ENCODE measurements at places on chromosomes 6 and 20.
A peak's percentile ranks its signal among the peaks of the same experiment; 100 is the strongest.

- DNase-seq: no peak
Measured at GRCh38 chr6:164856138-164856537, 453.3 kb downstream of the C6orf118 start.

- no peak for DNase-seq
Measured at GRCh38 chr6:22544476-22544875, 24.9 kb upstream of the HDGFL1 start.

DNA sequence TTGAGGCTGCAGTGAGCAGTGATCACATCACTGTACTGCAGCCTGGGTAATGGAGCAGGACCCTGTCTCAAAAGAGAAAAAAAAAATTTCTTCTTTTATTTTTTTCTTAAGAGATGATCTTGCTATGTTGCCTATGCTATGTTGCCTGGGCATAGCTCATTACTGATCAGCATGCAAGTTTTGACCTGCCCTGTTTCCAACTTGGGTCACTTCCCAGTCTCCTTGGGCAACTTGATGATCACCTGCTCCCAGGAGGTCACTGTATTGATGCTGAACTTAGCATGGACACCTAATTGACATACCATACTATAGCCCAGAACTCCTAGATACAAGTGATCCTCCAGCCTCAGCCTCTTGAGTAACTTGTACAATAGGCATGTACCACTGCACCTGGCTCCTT is 30.7 kb upstream of the NANP start:
- DNase-seq: no peak

DNA sequence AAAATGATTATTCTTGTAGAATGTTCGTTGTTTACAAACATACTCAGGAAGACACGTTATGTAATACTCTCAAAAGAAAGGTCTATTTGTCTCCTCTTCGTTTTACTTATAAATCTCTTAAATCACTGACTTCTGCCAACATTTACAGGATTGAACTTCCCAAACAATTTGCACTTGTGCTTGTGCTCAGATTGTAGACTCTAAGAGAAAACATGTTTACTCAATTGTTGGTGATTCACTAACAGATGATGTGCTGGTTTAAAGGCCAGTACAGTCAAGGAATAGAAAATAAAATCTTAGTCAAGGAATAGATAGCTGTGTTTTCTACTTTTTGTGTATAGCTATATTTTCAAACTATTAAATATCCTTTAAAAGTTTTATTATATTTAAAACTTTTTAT is 172.8 kb downstream of the GJA1 start:
- no peak for DNase-seq

GRCh38 chr6:140784573-140784972 is 1348.2 kb upstream of the GJE1 start:
- no peak for DNase-seq

DNA sequence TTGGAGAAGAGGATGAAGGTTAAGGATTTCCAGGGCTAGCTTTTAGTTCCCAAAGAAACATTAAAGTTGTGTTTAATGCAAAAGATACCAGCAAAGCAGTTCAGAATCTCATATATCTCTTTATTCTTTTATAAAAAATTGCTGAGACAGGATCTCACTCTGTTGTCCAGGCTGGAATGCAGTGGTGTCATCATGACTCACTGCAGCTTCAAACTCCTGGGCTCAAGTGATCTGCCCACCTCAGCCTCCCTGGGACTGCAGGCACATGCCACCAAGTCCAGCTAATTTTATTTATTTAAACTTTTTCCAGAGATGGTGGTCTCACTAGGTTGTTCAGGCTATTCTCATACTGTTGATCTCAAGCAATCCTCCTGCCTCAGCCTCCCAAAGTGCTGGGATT is 41.1 kb upstream of the CAP2 start:
- no peak for DNase-seq

DNA sequence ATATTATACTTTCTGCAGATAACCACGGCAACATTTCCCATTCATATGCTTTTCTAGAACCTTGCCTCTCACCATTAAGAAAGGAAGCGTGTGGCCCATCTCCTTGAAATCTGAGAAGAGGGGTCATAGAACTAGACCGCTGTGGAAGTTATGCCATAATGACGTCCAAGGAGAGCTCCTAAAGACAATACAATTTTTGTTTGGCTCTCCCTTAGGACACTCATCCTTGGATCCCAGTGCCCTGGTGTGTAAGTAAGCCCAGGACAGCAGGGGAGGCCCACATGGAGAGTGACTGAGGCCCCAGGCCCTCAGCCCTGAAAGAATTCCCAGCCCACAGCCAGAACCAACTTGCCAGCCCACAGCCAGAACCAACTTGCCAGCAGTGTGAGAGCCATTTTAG is 379.6 kb downstream of the FOXA2 start:
- DNase-seq: no peak

- DNase-seq: peak; percentile 48
Measured at GRCh38 chr6:30357678-30358540, 13.0 kb downstream of the RPP21 start.

DNA sequence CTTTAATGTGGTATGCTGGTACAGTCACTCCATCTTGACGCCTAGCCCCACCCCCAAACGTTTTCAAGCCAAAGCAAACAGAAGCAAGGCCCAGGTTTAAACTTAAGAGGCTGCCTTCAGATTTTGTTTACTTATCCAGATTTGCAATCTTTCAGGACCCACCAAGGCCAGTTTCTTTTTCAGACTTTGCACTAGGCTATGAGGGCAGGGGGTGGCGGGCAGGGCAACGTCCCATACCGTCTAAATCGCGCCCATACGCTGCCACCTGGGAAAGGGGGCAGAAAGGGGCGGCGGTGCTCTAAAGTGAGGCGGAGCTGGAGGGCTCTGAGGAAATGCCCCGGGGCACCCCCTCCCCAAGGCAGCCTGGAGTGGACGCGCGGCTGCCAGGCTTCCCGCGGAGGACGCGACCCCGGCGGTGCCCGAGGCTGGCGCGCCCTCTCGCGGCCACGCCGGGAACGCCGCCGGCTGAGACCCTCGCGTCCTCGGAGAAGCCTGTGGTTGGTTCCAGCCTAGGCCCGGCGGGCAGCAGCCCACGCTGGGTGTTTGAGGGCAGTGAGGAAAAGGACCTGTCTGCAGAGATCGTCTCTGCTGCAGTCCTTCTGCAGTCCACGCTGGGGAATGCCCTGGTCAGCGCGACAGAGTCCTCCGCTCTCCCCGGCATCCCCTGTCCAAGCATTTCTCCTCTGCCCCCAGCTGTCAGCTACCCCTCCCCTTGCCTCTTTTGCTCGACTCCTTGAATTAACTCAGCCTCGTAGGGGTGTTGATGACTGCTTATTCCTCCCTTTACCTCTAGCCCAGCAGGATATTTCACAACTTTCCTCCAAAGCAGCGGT is 129.2 kb upstream of the PRND start:
- DNase-seq: peak; percentile 59

DNA sequence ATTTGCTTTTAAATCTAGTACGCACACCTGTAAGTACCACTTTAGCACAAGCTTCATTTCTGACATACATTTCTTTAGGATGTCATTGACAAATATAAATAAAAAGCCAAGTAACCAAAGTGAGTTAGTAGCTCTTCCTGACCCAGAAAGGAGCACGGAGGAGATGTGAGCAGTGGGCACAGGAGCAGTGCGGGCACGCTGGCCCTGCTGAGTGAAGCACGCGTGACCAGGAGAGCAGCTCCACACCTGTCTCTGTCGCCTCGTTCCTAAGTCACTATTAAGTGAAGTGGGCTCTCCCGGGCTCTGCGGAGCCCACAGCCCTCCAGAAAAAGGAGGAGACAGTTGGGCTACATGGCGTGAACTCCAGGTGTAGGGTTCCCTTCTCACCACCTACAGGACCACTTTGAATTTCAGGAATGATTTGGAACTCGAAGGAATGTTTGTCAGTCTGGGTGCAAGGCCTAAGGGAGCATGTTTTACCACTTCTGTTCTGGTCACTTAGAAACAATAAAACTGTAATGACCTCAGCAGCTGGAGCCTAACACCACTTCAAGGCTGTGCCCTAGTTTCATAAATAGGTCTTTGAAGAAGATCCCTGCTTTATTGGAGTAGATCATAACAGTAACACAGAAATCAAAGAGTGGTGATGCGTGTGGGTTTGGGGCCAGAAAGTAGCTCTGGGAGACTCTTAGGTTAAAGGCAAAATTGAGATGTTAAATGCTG is 95.9 kb downstream of the FAM120B start:
- no peak for DNase-seq

DNA sequence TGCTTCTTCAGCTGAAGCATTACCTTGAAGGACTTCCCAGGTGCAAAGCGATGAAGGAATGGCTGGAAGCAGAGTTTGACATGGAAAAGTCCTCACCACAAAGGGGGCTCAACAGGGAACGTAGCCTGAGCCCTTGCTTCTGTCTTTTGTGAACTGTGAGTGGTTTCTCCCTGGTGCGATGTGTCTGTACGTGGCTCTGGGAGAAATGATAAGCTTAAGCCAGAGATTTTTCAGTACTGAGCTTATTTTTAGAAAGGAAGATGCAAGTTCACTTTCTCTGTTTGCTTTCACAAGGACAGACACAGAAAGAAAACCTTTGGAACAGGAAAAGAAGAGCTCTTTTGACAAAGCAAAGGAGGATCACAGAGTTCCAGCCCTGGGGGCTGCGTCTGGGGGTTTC is 79.4 kb downstream of the DACT2 start:
- no peak for DNase-seq

- DNase-seq: no peak
Measured at GRCh38 chr6:55255113-55255512, 72.2 kb upstream of the GFRAL start.

DNA sequence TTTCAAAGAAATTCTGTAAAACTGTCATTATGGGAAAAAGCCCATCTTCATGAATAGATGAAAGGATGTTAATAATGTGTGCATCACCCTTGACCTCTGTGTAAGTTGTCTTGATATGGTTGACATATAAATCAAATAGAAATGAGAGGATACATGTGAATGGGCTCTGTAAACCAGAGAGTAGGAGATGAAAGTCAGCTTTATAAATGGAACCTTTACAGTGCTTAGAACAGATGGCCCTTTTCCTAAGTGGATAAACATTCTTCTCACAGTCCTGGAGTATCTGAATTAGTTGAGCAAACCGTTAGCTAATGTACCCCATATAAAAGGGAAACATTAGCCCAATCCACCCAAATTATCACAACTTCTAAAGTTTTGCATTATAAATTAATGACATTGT is 57.5 kb downstream of the MYLK4 start:
- DNase-seq: no peak

GRCh38 chr20:13492001-13492481 is 146.7 kb downstream of the TASP1 start:
- no peak for DNase-seq

DNA sequence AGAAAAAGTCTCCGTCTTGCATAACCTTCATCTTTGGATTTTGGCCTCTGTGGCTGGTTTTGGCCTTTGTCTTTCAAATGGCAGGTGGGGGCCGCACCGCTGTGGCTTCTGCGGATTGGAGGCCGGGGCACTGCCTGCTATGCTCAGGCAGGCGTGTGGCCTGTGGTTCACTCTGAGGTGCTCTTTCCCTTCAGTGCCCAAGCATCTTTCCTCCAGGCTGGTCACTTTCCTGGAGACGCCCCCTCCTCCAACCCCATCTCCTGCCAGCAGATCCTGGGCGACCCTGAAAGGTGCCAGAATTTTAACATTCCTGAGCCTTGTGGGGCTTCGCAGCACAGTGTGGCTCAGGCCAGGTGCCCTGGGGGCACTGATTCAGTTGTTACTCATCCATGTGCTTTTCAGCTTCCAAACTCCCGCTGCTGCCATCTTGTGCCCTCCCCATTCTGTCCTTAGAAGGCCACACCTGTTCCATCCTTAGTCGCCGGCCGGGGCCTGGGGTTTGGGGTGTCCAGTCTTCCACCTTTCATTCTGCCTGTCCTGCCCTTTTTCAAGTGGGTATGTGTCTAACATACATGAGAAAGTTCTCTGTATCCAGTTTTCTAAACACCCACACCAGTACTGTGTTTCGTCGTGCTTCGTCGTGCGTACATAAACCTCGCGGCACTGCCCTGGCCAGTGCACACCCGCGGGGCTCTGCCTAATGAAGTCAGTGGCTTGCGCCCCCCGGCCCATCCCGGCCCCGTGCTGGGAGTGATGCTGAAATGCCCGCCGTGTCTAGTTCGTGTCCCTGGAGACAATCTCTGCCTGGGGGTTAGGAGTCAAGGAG is 12.1 kb downstream of the SS18L1 start:
- no peak for DNase-seq

- no peak for DNase-seq
Measured at GRCh38 chr6:12083763-12084162, 71.7 kb downstream of the HIVEP1 start.

- DNase-seq: peak; percentile 95
Measured at GRCh38 chr20:25136643-25137559, 55.0 kb upstream of the VSX1 start.

DNA sequence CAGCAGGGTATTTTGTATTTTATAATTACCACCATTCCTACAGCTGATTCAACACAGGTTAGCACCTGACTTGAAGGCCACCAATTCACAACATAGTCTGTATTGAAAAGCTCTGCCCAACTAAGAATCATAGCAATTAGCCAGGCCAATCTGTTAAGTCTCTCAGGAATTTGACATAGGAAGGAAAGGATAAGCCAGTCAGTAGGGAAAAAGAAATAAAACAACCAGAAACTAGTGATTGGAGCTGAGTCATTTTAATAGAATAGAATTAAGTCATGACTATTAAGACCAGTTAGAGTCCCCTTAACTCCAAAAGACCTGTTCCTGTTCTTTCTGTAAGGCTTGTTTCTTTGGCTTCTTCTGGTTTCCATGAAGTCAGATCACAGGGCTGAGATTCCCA is 8.1 kb downstream of the RANBP9 start:
- DNase-seq: no peak

GRCh38 chr6:54107470-54108090 is 3.7 kb upstream of the MLIP start:
- DNase-seq: no peak

GRCh38 chr6:140827593-140827992 is 1305.1 kb upstream of the GJE1 start:
- DNase-seq: no peak

- DNase-seq: no peak
Measured at GRCh38 chr6:15386756-15387112, 140.9 kb downstream of the JARID2 start.

DNA sequence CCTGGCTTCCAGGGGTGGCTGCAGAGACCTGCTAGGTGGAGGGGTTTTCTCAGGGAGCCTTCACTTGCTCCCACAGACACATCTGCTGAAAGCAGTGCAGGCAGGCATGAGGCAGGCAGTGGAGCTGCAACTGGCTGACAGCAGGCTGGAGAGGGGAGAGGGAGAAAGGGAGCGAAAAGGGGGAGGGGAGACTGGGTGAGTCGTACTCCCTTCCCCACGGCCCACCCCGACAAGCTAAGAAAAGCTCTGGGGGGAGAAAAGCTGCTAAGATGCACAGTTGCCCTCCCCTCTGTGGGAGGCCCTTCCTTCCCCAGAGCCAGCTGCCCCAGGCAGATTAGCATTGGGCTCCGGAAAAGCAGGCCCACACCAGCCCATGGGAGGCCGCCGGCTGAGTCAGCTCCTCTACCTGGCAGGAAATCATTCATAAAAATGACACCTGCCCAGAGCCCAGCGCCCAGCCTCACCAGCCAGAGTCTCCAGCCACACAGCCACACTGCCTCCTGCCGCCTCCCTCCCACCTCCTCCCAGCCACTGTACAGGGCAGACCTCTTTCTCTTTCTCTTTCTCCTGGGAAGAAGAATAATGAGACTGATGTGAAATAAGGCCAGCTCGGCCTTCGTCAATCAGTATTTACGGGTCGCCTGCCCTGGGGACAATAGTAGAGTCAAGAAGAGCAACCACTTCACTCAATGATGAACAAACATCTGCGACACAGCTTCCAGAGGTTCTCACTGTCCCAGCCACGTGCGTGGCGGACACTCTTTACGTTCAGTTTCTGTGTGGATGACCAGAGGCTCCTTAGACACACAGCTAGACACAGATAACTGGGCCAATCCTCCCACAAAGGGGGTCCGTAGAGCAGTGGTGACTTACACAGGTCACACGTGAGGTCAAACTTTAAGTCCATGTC is 7.7 kb upstream of the C20orf203 start:
- peak; percentile 51 for DNase-seq

GRCh38 chr6:13673368-13673767 is 38.3 kb downstream of the RANBP9 start:
- no peak for DNase-seq

Measured in H54 (cell line).